ENCODE measurements at places on chromosomes 7 and 10.

DNA sequence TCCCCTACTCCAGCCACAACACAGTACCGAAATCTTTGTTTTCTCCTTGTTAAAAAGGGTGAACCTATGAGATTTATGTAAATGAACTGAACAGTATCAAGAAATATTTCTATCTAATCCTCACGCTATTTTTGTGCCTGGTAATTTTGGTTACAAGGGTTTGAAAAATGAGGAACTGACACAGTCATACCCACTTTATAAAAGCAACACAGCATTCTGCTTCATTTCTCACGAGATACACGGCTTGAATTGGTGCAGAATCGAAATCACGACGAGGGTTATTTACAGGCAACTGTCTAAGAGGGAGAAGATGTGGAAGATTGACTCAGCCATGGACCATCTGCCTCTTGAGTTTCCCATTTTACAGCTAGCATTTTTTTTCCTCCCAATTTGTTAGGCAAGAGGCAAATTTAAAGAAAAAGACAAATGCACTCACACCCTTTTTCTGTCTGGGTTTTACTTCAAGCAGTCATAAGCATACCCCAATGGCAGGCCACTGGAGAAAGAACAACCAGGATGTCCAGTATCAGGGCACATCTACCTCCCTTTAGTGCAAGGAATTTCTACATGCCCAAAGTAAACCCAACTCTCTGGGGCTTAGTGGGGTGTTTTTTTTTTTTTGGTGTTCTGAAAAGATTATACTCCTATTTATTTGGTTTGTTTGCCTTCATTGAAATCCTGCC, 108.1 kb downstream of the ITGB8 start:
- no peak for DNase-seq

- no peak for DNase-seq
Observed at GRCh38 chr10:84531396-84531795, 203.0 kb downstream of the CCSER2 start.

DNA sequence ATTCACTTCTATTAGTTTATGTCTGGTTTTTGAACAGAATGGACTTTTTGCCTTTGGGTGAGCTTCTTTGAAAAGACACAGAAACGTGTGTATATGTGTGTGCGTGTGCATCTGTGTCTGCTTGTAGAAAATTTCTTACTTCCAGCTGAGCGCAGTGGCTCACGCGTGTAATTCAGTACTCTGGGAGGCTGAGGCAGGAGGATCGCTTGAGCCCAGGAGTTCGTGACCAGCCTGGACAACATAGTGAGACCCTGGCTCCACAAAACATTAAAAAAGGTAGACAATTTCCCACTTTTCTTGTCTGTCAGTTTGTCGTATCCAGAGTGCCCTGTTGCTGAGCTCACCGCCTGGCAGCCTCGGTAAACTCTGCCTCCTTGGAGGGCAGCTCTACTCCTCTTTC, 25.4 kb downstream of the PPP2R2D start:
- DNase-seq: no peak

- DNase-seq: no peak
Observed at GRCh38 chr7:100516135-100516812, 22.7 kb upstream of the AGFG2 start.

Measured in stimulated activated CD8-positive, alpha-beta memory T cell treated with anti-CD3 and anti-CD28 coated beads, Interleukin-15, amount 100 ng/mL, for 24 hours (primary cell).